ENCODE measurements at places on chromosomes 5 and 9.
A peak's percentile ranks its signal among the peaks of the same experiment; 100 is the strongest.

DNA sequence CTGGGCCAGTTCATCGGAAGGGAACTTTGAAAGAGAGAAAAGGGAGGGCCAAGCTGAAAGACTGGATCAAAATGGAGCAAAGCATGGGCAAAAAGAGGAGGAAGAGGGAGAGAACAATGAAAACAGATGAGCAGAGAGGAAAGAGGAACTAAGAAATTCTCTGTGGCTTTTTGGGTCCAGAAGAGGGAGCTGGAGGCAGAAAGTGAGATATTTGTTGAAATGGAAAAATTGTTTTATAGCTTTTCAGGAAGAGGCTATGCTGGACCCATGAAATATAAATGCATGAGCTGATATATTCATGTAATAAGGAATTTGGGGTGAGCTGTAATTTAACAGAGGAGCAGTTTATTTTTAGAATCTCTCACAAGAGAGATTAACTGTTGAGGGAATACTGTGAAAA, 457.3 kb downstream of the DMAC1 start:
- no peak for DNase-seq

GRCh38 chr5:126681970-126682369, 81.2 kb downstream of the PHAX start:
- no peak for DNase-seq

GRCh38 chr9:37751186-37751585, 2.4 kb upstream of the TRMT10B start:
- DNase-seq, result no peak

DNA sequence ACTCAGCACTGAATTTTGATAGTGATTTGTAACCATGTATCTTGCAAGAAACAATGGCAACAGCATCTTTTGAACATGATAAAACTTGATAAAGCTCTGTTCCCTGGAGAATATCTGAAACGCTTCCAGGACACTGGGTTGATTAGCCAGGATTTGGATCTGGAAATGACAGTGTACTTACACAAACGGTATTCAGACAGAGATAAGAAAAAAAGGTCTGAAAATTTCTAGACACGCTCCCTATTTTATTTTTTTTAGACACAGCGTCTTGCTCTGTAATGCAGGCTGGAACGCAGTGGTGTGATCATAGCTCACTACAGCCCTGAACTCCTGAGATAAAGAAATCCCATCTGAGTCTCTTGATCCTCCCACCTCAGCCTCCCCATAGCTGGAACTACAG, 109.0 kb downstream of the GNAQ start:
- DNase-seq, result no peak

- DNase-seq, result peak; percentile 83
Measured at GRCh38 chr9:94672811-94673487, 33.6 kb upstream of the FBP1 start.

DNA sequence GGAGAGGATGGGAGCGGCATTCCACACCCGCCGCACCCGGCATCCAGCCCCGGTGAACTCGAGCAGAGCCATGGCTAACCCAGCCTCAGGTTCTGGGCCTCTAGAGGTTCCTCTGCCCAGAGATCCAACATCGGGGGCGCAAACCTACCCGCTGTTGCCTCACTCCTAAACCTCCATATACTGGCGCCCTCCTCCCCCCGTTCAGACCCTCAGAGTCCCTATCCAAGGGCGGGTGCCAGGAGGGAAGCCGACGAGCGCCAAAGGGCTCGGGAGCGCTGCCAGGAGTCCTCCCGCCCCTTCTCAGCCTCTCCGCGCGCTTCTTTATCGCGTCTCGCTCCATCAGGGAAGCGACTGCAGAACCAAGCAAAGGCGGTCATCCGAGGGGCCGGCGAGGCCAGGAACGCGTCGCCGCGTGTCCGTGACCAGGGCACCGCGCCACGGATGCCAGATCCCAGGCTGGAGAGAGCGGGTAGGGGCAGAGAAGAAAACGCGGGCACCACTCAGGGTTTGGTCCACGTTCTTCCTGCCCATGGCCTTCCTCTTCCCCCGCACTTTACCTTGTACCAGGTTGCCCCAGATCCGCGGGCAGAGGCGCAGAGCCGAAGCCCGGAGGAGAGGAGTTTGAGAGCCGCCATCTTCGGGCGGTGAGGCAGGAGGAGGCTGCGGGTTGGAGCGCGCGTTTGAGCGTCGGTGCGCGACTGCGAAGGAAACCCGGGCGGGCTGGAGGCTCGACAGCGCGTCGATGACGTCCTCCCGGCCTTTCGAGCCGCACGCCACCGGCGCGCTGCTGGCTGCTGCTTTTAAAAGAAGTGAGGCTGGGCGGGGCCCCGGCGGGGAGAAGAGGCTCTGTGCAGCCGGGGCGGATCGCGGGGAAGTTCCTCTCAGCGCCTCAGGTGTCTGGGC, at the start of gene OXCT1:
TSS of gene OXCT1 (minus strand) at position 702 of the 903 bp plus-strand sequence. CDS start at position 635, 67 bp downstream.
- DNase-seq, result peak; percentile 73

DNA sequence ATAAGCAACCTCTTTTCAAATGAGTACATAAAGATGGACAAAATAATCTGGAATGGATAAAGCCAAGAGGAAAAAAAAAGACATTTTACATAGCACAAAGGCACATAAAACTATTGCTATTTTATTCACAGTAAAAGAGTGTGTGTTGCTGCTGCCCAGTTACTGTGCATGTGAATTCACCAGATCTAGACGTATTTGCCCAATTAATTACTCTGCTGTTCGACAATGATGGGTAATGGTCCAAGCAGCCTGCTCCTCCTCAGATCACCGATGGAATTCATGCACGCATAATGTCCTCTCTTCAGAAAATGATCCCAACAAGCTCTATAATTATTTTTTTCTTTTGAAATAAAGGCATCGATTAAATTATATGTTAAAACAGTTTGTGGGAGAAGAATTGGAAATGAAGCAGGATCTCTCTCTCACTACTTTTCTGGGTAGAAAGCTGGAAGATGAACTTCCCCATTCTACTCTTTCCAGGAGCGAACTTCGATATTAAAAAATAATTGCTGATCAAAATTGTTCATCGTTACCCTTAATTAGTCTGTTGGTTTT, 357.4 kb upstream of the CCNH start:
- no peak for DNase-seq

GRCh38 chr9:137294681-137295237, 7.3 kb downstream of the NRARP start:
- DNase-seq, result no peak

Measured in RCC 7860 (cell line).